ENCODE measurements at places on chromosomes 1 and 21. TPM values are rescaled to one million over a fixed set of nuclear protein-coding genes. Genes with fewer than 3 reads are reported as not detected.

MCOLN3 gene
- total RNA-seq: 7.7 TPM

- no peak for DNase-seq
Measured at GRCh38 chr1:66893712-66894111, 30.9 kb downstream of the DNAI4 start.

- DNase-seq: no peak
Measured at GRCh38 chr1:2415337-2415736, 3.0 kb upstream of the PEX10 start.

DNA sequence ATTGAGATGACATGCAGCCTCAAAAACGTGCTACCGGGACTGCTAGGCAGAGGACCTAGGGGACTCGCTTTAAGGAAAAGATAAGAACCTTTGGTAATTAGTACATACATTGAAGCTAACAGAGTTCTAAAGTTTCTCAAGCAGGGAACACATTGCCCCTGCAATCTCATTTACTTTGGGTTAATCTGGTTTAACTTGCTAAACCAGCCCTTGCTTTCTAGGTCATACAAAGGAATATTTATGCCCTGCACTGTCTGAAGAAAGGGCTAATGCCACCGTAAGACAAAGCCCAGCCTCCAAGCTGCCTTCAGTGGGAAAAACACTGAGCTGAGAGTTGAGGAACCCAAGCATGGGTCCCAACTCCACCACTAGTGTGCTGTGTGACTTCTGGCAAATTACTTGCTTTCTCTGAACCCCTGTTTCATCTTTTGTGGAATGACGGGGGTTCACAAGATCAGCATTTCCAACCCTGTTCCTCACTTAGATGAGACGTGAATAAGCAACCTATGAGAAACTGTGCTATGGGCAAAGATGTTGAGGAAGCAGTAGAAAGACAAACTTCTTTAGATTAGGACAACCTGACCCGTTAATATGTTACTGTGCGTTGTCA lies 66.3 kb downstream of the VWA5B1 start:
- DNase-seq: no peak

DNA sequence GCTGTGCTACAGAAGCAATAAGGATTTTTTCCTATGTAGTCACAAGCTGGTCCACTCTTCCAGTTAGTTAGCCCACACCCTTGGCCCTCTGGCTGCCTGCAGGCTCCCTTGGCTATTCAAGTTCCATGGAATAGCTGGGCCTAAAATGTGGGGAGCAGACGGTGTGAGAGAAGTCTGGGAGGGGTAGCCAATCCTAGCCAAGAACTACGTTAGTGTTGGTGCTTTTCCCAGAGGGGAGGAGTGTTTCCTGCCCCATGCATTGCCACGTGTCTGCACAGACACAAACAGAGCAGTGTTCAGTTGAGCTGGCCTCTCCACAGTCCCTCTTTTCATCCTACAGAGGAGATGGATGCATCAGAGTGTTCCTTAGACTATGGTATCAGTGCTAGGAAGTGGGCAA lies 59.0 kb upstream of the IPO9 start:
- DNase-seq: no peak

GRCh38 chr1:45410850-45411509 lies 70.7 kb upstream of the MUTYH start:
- DNase-seq: no peak

DNA sequence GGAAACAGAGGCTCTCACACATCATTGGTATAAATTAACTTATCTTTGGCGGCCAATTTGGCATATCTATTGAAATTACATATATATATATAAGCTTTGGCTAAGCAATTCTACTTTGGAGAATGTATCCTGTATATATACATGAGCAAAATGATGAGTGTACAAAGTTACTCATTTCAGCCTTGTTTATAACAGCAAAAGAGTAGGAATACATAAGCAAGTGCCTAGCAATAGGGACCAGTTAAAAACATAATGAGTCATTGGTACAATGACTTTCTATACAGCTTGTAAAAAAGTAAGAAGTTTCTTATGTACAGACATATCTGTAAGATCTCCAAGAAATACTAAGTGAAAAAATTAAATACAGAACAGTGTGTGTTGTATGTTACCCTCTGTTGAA lies 190.8 kb downstream of the LTN1 start:
- no peak for DNase-seq

GRCh38 chr1:40921981-40922677 lies 57.4 kb upstream of the CTPS1 start:
- no peak for DNase-seq

TNFRSF8 gene
- 5.8 TPM for total RNA-seq

ZBTB37 gene
- 14.5 TPM for total RNA-seq

RIMS3 gene
- 2.2 TPM for total RNA-seq

LCE6A gene
- total RNA-seq: not detected

GRCh38 chr1:165303386-165303785 lies 53.1 kb downstream of the LMX1A start:
- no peak for DNase-seq

DNA sequence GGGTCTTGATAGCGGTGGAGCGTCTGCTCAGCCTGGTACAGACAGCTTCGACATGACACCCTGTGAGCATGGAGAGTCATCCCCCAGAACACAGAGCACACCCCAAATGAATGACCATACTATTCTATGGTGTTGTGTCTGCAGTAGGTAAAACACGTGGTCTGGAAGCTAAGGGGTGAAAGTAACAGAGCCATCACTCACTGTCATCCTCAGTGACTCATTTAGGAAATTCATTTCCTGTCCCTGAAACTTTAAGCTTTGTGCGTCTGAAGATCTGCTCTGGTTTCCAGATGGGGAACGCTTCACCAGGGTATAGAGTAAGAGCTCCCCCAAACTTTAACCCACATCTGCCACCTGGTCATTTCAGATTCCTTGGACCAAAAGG lies 94.8 kb upstream of the DISP3 start:
- DNase-seq: no peak

TMOD4 gene
- 1.9 TPM for total RNA-seq

TDRD5 gene
- 0.37 TPM for total RNA-seq

GJA5 gene
- total RNA-seq: 34.0 TPM

GRCh38 chr1:18646091-18646785 lies 15.6 kb downstream of the PAX7 start:
- DNase-seq: no peak

NEK2 gene
- not detected for total RNA-seq

DNA sequence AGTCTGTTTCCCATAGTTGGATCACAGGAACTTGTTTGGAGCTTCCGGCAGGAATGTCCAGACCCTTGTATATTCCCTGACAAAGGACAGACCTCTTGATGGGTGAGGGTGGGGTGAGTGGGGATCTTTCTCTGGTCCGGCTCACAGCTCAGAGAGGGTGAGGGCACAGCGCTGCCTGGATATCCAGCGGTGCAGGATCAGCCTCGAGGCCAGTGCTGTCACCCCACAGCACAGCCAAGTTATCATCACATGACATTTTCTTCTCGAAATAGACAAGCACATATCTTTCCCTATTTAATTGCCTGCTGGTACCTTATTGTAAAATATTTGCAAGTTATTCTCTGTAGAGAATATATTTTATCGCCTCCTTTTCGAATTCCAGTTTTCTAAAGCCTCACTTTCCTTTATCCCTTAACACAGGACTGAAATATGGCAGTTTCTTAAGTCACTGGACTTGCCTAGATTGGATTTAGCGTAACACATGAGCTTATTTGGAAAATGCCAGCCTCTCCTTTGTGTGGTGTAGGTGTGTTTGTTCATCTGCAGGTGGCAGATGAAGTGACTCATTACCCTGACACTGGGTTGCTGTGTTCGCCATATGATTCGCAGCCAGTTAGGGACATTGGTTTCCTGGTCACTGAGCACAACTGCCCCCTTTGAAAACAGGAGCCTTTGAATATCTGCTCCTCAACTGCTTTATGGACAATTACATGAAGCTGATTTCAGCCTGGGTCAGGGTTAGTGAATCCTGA lies 21.4 kb downstream of the CLIC6 start:
- DNase-seq: no peak

LIN28A gene
- not detected for total RNA-seq

DNA sequence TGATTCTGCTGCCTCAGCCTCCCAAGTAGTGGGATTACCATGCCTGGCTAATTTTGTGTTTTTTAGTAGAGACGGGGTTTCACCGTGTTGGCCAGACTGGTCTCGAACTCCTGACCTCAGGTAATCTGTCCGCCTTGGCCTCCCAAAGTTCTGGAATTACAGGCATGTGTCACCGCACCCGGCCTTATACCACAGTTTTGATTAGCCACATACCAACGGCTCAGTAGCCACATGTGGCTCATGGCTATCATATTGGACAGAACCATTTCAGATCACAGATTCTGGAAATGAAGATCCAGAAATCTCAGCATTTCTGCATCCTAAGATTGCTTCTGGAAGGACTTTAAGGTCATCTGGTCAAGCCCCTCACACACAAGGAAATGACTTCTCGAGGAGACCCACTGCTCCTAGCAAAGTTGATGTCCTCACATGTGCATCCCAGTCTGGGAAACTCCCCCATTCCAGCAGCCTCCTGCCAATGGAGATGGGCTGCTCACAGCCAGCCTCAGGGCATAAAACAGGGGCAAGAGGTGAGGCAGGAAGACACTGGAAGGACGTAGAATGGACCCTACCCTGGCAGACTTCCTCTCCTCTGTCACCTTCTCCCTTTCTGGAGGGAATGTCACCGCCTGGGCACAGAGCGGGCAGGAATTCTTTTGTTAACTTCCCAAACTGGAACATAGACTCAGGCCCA lies 17.5 kb upstream of the CITED4 start:
- no peak for DNase-seq

GRCh38 chr1:41350055-41350378 lies 11.2 kb upstream of the FOXO6 start:
- no peak for DNase-seq

GRCh38 chr1:193905288-193906085 lies 719.1 kb upstream of the B3GALT2 start:
- DNase-seq: no peak

GRCh38 chr1:15674386-15675159 lies 9.5 kb upstream of the PLEKHM2 start:
- DNase-seq: no peak

GRCh38 chr1:165063181-165063965 lies 293.1 kb downstream of the LMX1A start:
- no peak for DNase-seq

- no peak for DNase-seq
Measured at GRCh38 chr1:25874635-25875153, 814 bp downstream of the PAQR7 start.

- no peak for DNase-seq
Measured at GRCh38 chr1:33025761-33026160, 10.9 kb downstream of the AK2 start.

- no peak for DNase-seq
Measured at GRCh38 chr1:228777236-228777635, 42.0 kb downstream of the RHOU start.

DNA sequence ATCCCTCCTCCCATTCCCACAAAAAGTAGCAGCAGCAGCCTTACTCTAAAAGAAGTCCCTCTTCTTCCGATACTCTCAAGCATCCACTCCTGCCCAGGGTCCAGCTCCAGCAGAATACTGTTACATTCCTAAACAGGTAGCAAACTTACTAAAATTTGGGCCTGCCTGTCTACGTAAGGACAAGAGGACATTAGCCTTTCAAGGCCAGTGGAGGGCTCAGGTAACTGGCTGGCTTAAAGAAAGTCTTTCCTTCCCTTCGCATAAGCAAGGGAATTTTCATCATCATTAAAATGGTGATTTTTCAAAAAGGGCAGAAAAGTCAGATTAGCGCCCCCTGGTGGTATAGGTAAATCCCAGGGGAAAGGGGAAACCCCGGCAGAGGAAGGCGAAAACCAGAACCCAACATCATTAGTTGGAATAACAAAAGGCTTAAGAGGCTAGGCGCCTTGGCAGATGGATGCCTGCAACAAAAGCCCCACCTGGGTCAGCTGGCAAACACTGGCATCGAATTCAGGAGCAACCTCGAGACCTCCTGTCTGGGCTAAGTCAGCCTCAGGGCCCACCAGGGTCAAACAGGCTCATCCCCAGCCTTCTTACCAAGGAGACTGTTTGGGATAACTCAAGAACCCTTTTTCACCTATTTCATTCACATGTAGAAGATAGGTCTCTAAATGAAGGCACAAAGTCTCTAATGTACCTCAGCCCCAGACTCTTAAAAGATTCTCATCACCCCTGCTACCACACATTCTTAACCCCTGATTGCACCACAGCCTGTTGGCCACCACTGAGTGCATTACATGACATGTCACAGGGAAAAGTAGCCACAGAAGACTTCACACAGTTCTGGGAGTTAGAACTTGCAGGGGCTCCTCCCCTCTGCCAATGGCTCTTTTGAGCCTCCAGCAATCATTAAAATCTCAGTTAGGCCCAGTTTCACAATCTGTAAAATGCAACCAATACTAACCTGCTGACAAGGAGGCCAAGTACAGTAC lies 36.7 kb downstream of the ERI3 start:
- no peak for DNase-seq

KIAA0040 gene
- 136 TPM for total RNA-seq

DNA sequence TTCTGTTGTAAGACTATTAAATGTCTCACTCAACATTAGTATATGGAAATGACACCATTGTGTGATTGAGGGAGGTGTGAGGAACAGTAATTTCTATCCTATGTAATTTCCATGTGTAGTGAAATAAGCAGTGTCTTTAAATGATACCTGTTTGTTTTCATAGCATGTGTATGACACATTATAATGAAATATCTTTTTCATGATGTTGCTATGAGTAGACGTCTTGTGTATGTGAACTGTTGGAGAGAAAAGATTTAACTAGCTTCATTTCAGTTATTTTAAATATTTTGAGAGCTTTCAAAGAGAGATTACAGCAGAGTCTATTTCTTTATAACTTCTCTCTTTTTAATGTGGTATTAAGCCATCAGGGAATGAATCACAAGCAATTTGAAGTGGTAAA lies 71.5 kb upstream of the QSOX1 start:
- DNase-seq: no peak
